ENCODE measurements at places on chromosomes 7 and 10. TPM values are rescaled to one million over a fixed set of nuclear protein-coding genes. Genes with fewer than 3 reads are reported as not detected.
A peak's percentile ranks its signal among the peaks of the same experiment; 100 is the strongest.

Gene AKR1C1
- 10.5 TPM for total RNA-seq

Gene GRK5
- total RNA-seq, result 39.7 TPM

Gene FGFBP3
- total RNA-seq, result 0.28 TPM

Gene C10orf67
- total RNA-seq, result not detected

Gene CLDN4
- total RNA-seq, result 0.07 TPM

Gene PNPLA8
- total RNA-seq, result 26.7 TPM

Gene TFEC
- total RNA-seq, result 15.4 TPM

Gene LIPM
- total RNA-seq, result not detected

Gene VSTM2A
- total RNA-seq, result not detected

Gene CPA4
- 0.59 TPM for total RNA-seq

- DNase-seq, result no peak
Measured at GRCh38 chr7:151721236-151721635, 155.7 kb downstream of the PRKAG2 start.

- no peak for DNase-seq
Measured at GRCh38 chr7:120030876-120031275, 242.1 kb upstream of the KCND2 start.

DNA sequence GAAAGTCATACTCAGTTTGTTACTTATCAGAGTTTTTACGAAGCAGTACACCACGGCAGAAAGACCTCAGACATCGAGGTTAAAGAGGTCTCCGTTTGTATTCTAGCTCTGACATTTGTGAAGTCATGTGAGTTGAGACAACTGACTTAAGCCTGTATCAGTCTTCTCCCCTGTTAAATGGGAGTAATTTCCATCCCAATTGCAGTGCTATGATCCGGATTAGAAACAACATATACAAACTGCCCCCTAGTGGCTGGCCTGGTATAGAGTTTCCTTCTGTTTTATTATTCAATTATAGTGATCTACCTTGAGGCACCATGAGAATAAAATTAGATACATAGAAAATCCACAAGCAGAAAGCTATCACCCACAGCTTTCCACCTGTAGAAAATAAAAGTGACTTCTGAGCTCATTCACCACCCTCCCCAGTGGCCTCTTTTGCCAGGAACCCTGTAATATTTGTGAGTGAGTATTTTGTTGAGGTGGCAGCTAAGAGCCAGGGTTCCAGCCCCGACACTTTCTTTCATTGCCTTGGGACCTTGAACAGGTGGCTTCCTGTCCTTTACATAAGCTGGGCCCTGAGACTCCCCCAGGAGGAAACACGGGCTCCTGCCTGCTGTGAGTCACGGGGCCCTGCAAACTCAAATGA lies 607.2 kb upstream of the MGMT start:
- DNase-seq, result no peak

GRCh38 chr10:48946891-48947500 lies 7.4 kb upstream of the LRRC18 start:
- peak; percentile 68 for DNase-seq

GRCh38 chr10:101123085-101123814 lies 7.8 kb upstream of the TLX1 start:
- no peak for DNase-seq

DNA sequence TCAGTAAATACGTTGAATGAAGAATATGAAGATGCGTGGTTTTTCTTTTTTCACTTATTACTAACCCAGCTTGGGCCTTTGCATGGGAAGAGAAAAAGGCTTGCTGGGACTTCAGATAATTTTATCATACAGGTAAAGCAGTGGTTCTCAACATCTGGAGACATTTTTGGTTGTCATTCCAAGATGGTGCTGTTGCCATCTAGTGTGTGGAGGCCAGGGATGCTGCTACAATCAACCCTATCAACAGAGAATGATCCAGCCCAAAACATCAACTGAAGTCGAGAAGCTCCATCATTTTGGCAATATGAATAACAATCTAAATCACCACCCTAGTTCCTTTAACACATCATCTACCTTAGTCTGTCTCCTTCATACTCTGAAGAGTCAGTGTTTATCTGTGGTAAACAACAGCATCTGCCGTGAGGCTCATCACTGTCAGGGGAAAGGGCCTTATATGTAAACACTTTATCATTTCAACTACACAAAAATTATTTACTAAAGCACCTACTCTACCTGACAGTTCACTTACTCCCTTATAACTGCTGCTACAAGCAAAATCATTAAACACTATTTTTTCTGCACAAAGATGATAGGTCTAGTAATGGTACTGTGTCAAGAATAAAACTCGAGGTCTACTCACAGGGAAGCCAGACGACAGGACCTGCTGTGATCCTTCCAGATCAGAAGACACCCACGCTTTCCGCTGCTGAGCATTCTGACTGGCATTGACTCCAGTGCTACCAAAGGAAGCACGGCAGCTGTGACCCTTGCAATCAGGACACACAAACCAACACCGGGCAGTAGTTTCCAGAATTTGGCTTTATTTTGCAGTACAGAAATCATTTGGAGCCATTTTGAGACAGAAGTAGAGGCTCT lies 48.6 kb downstream of the GDI2 start:
- DNase-seq, result no peak

GRCh38 chr7:23458044-23458443 lies 12.2 kb downstream of the IGF2BP3 start:
- no peak for DNase-seq

GRCh38 chr10:97123765-97124164 lies 62.0 kb downstream of the SLIT1 start:
- no peak for DNase-seq

GRCh38 chr7:86898171-86898570 lies 161.3 kb downstream of the ELAPOR2 start:
- DNase-seq, result no peak

DNA sequence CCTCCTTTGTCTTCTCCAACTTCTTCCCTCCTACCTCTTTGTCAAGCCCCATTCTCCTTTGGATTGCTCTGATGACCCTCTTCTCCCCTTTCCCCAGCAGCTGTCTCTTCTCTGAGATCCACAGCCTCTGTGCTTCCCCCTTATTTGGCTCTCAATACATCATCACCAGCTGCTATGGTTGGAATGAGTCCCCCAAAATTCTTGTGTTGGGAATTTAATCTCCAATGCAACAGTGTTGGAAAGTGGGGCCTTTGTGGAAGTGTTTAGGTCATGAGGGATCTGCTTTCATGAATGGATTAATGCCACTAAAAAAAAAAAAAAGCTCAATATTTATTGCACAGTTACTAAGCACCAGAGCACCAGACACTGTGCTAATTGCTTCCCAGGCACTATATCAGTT lies 39.2 kb upstream of the FRMD4A start:
- DNase-seq, result no peak

- DNase-seq, result no peak
Measured at GRCh38 chr10:24723386-24723787, 300 bp downstream of the ARHGAP21 start.

- peak; percentile 76 for DNase-seq
Measured at GRCh38 chr7:116687801-116688201, 15.8 kb downstream of the MET start.

DNA sequence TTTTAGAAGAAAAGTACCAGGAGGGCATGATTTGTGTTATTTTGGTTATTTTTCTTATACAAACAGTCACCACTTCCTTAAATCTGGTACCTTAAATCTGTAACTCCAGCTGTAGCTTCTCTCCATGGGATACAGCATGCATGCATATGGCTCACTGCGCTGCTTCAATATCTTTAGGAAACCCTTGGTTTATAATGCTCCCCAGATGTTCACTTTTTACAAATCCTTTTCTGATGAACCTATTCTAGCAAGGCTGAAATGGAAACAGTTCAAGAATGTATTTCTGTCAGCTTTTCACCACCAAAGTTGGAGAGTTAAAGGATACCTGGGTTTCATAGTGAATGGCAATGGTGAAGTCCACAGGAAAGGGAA lies 50.9 kb downstream of the LAMB4 start:
- DNase-seq, result no peak

- no peak for DNase-seq
Measured at GRCh38 chr10:75982611-75983369, 551.4 kb downstream of the LRMDA start.
